ENCODE measurements at places on chromosomes 3 and 15. TPM values are rescaled to one million over a fixed set of nuclear protein-coding genes. Genes with fewer than 3 reads are reported as not detected.

The FAM81A gene
- total RNA-seq = 0.31 TPM

DNA sequence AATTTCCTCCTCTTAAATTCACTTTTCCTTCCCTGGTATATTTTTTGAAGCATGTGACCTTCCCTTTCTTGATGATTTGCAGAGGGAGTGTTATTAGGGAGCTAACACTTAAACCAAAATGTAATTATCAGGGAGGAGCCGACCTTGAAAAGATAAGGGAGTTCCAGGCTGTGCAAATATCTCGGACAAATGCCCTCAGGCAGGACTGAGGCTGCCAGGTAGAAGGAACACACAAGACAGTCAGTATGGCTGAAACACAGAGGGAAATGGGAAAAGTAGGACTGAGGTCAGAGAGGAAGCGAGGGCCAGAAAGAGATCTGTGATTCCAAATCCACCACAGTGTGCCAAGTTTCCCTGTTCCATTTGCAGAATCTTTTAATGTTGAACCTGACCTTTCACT lies 221.0 kb downstream of the CNTN3 start:
- no peak for ATAC-seq

- peak; percentile 67 for ATAC-seq
These were observed 41.8 kb downstream of the SMAD3 start for GRCh38 chr15:67107014-67107812.

GRCh38 chr15:95567686-95568085 lies 762.8 kb upstream of the NR2F2 start:
- ATAC-seq = no peak

DNA sequence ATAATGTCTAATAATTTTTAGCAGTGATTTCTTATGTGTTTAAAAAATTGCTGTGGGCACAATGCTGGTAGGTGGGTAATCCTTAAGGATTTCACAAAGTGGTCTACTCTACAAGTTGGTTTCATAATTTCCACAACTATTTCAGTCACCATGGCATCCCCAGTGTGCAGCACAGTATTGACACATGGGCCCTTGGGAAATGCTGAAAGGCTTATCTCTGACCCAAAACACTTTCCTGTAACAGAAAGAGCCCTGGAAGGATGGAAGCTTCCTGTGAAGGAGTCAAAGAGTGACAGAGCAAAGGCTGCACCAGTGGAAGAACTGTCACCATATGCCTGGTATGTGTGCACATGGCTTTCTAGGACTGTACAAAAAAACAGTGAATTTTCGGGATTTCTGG lies 153.7 kb downstream of the ANO10 start:
- ATAC-seq = no peak

DNA sequence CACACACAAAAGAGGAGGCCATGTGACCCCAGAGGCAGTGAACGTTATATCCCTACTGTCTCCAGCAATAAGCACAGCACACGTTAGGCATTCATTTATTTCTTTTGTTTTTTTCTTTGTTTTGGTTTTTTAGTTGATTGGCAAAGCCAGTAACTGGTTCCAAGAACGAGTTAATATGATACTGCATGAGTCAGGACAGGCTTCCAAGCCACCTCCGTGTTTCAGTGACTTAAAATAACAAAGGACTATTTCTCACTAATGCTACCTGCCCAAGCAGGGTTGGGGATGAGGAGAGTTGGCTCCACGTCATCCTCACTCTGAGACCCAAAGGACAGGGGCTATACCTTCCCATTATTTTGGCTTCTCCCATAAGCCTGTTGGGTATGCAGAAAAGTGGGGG lies 130.5 kb downstream of the ST8SIA2 start:
- ATAC-seq = no peak

GRCh38 chr15:57167821-57168395 lies 208.4 kb upstream of the CGNL1 start:
- no peak for ATAC-seq

GRCh38 chr3:144652573-144652972 lies 681.0 kb downstream of the DIPK2A start:
- no peak for ATAC-seq

DNA sequence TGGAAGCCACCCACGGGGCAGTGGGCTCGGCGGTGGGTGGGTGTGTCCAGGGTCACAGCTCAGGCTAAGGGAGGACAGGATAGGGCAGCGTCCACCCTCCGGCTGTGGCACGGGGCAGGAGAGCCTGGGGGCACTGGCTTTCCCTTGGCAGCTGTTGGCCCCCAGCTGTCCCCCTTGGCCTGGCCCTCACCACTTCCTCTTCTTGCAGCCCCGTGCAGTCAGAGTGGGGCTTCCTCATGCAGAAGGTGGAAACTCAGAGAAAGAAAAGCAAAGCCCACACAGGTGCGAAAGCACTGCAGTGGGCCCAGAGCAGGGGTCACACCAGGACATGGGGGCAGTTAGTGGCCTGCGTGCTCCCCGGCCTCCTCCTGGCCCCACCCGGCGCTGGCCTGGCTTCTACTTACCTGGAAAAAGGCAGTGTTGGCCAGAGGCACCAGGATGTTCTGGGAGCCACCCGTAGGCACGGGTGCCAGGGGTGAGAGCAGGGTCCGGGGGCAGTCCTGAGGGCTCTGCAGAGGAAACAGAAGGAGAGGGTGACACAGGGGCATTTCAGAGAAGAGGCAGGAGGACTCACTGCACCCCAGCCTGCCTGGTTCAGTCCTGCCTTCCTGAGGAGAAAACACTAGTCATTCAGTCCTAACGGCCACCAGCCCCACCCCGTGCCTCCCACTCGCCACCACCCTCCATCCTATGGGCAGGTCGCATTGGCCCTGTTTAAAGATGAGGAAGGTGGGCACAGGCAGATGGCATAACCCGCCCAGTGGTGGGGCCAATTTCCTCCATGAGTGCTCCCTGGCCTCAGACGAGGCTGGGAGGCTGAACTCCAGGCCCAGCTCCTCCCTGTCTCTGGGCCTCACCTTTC lies 28.3 kb downstream of the PLXND1 start:
- ATAC-seq = peak; percentile 2

DNA sequence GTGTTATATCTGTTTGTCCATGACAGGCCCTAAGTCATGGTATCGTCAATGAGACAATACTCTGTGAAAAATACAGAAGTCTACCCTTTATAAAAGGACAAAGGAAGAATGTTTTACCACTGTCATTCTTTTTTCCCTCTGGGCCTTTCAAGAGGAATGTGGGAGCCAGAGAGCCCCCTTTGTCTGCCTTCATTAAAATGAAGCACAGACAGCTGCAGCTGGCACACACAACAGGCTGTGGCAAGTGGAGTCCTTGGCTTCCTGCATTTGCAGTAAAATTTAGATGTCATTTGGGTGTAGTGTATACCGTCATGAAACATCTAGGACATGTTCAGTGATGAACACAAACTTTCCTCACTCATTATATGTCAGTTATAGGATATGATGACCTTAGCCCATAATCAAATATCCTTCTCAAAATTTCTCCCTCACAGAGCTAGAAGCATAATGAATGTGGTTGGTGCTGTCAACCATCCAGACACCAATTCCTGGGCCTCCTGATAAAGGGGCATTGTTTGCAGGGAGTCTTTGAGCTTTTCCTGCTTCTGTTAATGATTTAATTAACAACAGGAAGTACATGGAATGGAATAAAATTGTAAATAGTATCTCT lies 76.4 kb downstream of the DHX36 start:
- ATAC-seq = peak; percentile 78

DNA sequence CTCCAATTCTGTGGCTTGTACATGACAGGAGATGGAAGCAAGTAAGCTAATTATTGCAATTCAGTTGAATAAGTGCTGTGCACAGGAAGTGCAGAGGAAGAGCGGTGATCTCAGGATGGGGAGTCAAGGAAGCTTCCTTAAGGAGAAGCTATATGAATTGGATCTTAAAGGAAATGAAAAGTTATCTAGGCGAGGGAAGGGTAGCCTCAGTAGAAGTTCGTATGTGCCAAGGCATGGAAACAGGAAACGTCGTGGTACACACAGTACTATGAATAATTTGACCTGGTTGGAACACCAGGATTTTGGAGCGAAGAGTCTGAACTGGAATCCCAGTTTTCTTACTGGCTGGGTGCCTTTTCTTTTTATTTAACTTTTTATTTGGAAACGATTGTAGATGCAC lies 39.3 kb downstream of the ST6GAL1 start:
- no peak for ATAC-seq

Data from motor neuron (in vitro differentiated cells).